ENCODE measurements at places on chromosomes 12 and 14.

DNA sequence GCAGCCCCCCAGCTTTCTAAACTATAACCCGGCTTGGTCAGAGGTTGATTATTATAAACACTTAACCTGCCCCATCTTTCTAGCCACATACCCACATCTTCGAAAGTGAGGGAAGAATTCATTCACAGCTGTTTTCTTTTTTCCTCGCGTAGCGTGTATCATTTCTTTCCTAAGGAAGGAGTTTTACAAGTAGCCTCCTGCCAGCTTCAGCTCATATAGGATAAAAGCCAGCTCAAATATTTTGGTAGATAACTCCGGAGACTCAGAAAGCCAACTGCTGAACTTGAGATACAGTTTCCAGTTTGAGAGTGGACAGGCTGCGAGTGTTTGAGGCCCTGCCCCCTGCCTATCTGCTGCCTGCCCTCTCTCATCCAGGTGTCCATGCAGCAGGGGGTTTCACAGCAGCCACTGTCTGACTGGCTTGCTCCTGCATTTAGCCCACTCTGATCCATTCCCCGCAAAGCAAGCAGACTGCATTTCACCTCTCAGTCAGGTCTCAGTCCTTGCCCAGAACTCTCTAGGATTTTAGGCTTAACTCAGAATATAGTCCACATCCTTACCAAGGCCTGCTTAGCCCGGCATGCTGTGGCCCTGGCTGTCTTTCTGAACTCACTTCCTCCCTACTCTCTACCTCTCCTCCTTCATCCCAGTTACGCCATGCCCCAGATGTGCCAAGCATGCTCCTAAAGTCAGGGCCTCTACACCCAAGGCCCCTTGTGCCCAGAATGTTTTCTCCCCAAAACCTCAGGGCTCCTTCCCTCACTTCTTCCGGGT is 46.9 kb downstream of the EVL start:
- no peak for DNase-seq

DNA sequence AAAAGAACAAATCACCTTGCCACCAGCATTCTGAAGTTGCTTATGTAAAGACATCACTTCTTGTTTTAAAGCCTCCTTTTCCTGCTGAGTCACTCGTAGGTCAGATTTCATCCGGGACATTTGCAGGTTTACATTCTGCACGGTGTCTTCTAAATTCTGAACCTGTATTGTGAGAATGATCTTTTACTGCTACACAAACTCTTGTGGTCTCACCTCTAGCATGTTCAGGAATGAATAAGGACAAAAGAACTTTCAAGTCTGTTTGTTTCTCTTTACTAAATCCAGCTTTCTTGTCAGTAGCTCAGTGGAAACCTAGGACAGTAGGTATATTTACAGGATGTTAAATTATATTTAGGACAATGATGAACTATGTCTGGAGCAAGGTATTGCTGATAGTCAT is 73.5 kb upstream of the SAV1 start:
- no peak for DNase-seq

- DNase-seq = no peak
Measured at GRCh38 chr14:50469982-50470381, 62.4 kb downstream of the MAP4K5 start.

DNA sequence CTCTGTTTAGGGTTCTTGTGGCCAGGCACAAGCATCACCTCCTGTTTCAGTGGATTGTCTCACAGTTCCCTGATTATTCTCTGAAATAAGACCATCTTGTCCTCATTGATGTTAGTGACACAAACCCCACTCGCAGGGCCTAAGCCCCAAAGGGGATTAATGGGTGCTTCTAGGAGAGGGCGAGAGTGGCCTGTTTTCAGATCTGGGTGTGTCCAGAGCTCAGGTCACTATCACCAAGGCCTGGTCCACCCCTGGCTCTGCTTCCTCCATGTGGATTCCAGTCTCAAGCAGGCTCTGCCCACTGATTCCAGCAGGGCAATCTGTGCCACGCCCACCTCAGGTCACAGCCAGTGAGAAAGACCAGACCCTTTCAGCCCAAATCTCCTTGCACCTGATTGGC is 361.9 kb downstream of the ADGRD1 start:
- DNase-seq = no peak

DNA sequence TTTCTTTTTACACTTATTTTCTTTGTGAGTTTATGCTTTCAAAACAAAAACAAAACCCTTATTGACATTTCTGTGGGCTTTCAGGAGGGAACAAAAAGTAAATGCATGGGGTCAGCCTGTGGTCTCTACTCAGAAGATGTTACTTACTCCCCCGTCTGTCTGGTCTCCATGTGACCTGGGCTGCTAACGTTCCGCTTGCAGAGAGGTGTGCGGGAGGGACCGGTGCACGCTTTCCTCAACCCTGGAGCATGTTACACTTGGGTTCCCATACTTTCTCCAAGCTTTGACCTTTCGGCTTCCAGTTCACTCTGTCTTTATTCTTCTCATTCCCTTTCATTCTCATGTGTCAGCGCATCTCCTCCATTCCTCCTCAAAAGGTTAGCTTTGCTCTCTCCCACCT is 36.5 kb downstream of the ZC3H14 start:
- no peak for DNase-seq

GRCh38 chr14:30287579-30288445 is 271.1 kb upstream of the G2E3 start:
- DNase-seq = no peak

- DNase-seq = no peak
Measured at GRCh38 chr12:104213952-104214351, 1.6 kb upstream of the TXNRD1 start.

GRCh38 chr12:122155705-122156104 is 18.3 kb downstream of the IL31 start:
- no peak for DNase-seq

- no peak for DNase-seq
Measured at GRCh38 chr12:79275631-79276030, 411.1 kb downstream of the SYT1 start.
